ENCODE measurements at places on chromosomes 11 and 22.

DNA sequence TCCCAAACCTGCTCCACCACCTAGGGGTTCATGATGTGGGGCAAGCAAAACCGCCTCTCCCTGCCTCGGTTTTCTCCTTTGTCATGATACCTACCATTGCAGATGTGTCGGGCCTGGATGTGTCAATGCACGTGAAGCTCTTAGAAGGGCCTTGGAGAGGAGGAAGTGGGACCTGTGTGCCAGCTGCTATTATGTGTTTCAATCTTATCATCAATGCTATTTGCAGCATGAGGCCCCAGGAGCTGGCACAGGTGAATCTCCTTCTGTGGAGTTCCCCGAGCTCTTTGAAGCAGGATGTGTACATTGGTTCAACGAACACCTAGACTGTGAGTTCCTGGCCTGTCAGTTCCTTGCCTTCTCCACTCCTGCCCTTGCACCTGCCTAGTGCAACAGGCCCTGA is 331.6 kb downstream of the CTTN start:
- no peak for DNase-seq

DNA sequence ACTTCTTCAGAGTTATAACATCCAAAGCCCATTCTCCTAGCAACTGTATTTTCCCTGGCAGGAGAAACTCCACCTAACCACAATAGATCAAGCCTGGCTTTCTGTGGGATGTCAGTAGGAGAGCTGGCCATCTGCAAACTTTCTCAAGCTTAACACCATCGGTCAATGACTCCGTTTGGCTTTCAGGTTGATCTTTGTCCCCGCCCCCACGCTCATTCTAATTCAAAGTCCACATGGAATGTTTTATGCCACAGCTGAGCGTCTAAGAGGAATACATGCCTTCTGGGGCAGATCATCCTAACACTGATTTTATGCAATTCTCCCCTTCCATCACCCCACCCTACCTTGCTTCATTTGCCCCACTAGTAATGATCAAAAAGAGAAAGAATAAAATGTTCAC is 4.8 kb downstream of the GVQW3 start:
- DNase-seq: no peak

DNA sequence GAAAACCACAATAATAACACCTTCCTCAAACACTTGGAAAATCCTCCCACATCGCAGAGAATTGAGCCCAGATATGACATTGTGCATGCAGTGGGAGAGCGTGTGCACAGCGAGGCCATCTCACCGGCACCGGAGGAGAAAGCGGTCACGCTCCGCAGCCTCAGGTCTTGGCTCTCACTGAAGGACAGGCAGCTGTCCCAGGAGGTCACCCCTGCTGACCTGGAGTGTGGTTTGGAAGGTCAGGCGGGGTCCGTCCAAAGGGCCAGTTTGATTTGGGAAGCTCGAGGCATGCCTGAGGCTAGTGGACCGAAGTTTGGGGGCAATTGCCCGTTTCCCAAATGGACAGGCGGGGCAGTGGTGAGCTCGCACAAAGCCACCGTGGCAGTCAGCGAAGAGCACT is 86.7 kb downstream of the KIAA1671 start:
- no peak for DNase-seq

DNA sequence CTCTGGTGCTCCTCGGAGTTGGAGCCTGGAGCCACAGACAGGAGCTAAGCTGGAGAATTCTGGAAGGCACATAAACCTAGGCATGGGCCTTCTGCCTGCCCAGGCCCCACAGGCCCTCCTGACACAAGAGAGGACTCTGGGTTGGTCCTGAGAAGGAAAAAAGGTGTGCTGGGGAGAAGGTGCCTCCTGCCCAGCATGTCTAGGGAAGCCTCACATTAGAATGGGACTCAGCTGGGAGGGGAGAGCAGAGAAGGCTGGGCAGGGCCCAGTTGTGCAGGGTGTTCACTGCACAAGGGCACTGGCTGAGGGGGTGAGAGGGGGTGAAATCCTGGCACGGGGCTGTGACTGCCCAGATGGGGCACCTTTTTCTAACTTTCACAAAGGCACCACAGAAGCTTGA is 39.4 kb upstream of the WNT11 start:
- DNase-seq: no peak
